ENCODE measurements at places on chromosomes 3 and 15. TPM values are rescaled to one million over a fixed set of nuclear protein-coding genes. Genes with fewer than 3 reads are reported as not detected.

CCR4 gene
- 113 TPM for total RNA-seq

DOCK3 gene
- total RNA-seq, result 2.0 TPM

GATM gene
- 2.4 TPM for total RNA-seq

CYP8B1 gene
- not detected for total RNA-seq

FAM3D gene
- not detected for total RNA-seq

GOLGA8N gene
- 1.2 TPM for total RNA-seq

ZWILCH gene
- total RNA-seq, result 43.8 TPM

MYRIP gene
- not detected for total RNA-seq

PLCL2 gene
- 22.8 TPM for total RNA-seq

GLDN gene
- total RNA-seq, result not detected

SEMA3G gene
- 0.13 TPM for total RNA-seq

EHHADH gene
- 2.2 TPM for total RNA-seq

GUCA1C gene
- not detected for total RNA-seq

SSUH2 gene
- total RNA-seq, result not detected

RRP9 gene
- total RNA-seq, result 82.7 TPM

GOLGA6A gene
- not detected for total RNA-seq

GOLGA8A gene
- 104 TPM for total RNA-seq

TEX55 gene
- total RNA-seq, result not detected

CHRNB4 gene
- total RNA-seq, result not detected

GMNC gene
- total RNA-seq, result not detected

SLC24A5 gene
- not detected for total RNA-seq

SCAMP5 gene
- 1.1 TPM for total RNA-seq

GOLGA8T gene
- not detected for total RNA-seq

GATA2 gene
- not detected for total RNA-seq

TM6SF1 gene
- 0.55 TPM for total RNA-seq

Measured in CD8-positive, alpha-beta memory T cell (primary cell).